Stimulated activated CD8-positive, alpha-beta memory T cell treated with anti-CD3 and anti-CD28 coated beads, Interleukin-7, amount 100 ng/mL, for 1 hour (primary cell): ENCODE measurements at places on chromosomes 1 and 21.

- DNase-seq: no peak
These were observed 902.1 kb downstream of the MRPL39 start for GRCh38 chr21:24705201-24705600.

- DNase-seq: no peak
These were observed 8.7 kb downstream of the IER5 start for GRCh38 chr1:181097242-181097641.

GRCh38 chr1:41416552-41417334, 55.5 kb downstream of the FOXO6 start:
- peak; percentile 35 for DNase-seq

DNA sequence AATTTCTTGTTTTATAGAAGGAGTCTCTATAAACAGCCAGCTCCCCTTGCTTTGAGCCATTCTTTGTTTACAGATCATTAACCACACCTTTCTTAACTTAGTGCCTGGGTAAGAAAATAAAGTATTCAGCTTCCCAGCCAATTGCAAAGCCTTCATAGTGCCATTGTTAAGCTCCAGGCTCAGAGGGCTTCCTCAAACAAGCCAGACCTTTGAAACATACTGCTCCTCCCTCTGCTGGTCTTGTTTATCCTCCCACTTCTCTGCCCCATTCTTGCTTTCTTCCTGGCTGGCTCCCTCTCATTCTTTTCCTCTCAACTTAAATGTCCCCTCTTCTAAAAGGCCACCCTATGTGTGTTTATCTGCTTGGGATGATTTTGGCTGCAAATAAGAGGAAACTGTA, 319.4 kb upstream of the ST6GALNAC5 start:
- DNase-seq: no peak

GRCh38 chr1:160718210-160718609, 6.6 kb upstream of the CD48 start:
- DNase-seq: no peak

DNA sequence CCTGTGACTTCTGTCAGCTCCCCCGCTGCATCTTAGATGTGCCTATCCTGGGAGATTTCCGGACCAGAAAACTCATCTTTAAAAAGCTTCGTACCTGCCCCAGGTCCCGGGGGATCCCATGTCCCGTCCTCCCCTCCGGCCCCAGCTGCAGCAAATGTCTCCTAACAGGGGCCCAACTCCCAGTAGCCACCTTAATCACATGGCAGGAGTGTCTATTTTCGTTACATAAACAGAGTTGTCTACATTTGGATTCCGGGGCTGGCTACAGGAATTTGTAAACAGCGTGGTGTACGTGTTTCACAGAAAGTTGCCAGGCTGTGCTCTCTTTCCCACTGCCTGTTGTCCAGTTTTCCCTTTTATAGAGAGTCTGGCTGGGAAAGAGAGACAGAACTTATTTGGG, 17.9 kb upstream of the KCNE2 start:
- no peak for DNase-seq

- no peak for DNase-seq
These were observed 167.5 kb downstream of the CLIC6 start for GRCh38 chr21:34836103-34836932.
